Sciatic nerve (tissue), 2 donors: ENCODE measurements at places on chromosomes 2 and 18. TPM values are rescaled to one million over a fixed set of nuclear protein-coding genes. Genes with fewer than 3 reads are reported as not detected.

RGPD4 gene
- total RNA-seq, result 0.40 TPM

TPO gene
- 4.5 TPM for total RNA-seq

ADRA2B gene
- total RNA-seq, result 3.2 TPM

OSGEPL1 gene
- total RNA-seq, result 6.2 TPM

DSEL gene
- total RNA-seq, result 9.9 TPM

IRS1 gene
- 33.8 TPM for total RNA-seq

BZW1 gene
- total RNA-seq, result 282 TPM

CRYGC gene
- not detected for total RNA-seq

EPAS1 gene
- total RNA-seq, result 270 TPM

CTAGE1 gene
- total RNA-seq, result not detected
